ENCODE measurements at places on chromosomes 16 and 17. TPM values are rescaled to one million over a fixed set of nuclear protein-coding genes. Genes with fewer than 3 reads are reported as not detected.

Gene PKD1
- total RNA-seq: 188 TPM

DNA sequence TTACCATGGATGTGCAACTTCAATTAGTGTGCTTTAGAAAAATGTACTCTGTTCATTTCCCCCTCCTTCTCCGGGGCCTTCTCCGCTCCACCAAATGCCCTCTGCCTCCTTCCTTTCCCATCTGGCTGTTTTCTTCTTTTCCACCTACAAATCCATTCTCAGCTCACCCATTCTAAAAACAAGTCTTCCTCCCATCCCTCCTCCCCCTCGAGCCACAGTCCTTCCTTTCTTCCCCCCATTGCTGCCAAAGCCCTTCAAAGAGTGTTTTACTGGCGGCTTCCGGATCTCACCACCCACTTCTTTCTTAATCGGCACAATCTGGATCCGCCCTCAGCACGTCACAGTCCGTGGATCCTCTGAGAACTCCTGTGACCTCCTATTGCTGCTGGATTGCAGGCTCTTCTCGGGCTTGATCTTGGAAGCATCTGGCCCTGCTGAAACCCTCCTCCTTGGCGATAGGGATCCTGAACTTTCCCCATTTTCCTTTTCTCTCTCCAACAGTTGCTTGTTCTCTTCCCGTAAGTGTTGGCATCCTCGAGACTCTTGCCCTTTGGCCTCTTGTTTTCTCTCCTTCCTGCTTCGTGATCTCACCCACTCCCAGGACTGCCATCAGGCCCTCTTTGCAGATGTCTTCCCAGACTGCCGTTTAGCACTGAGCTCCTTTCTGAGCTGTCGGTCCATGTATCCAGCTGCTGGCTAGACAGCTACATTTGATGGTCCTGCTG is 36.0 kb upstream of the FBXO47 start:
- H3K4me1 ChIP-seq: peaks cover 22% of the 10 kb centered on the region
- no peak for DNase-seq
- no peaks in the 10 kb centered on the region for H3K36me3 ChIP-seq

DNA sequence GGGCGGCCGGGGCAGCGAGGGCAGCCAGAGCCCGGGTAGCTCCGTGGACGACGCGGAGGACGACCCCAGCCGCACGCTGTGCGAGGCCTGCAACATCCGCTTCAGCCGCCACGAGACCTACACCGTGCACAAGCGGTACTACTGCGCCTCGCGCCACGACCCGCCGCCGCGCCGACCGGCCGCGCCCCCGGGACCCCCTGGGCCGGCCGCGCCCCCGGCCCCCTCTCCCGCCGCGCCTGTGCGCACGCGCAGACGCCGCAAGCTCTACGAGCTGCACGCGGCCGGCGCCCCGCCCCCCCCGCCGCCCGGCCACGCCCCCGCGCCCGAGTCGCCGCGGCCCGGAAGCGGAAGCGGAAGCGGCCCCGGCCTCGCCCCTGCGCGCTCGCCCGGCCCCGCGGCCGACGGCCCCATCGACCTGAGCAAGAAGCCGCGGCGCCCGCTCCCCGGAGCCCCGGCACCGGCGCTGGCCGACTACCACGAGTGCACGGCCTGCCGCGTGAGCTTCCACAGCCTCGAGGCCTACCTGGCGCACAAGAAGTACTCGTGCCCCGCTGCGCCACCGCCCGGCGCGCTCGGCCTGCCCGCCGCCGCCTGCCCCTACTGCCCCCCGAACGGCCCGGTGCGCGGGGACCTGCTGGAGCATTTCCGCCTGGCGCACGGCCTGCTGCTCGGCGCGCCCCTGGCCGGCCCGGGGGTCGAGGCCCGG is 36.1 kb upstream of the ZC3H18 start:
- peaks cover 12% of the 10 kb centered on the region for H3K4me1 ChIP-seq
- no peak overlapping the region for H3K27ac ChIP-seq
- no peaks in the 10 kb centered on the region for H3K36me3 ChIP-seq
- no peak overlapping the region for H3K4me3 ChIP-seq

GRCh38 chr16:67269766-67270165 is 9.6 kb upstream of the PLEKHG4 start:
- H3K36me3 ChIP-seq: no peaks in the 10 kb centered on the region
- no peak overlapping the region for H3K27ac ChIP-seq
- peaks cover 4% of the 10 kb centered on the region for H3K4me1 ChIP-seq
- no peak overlapping the region for H3K4me3 ChIP-seq
- DNase-seq: no peak

DNA sequence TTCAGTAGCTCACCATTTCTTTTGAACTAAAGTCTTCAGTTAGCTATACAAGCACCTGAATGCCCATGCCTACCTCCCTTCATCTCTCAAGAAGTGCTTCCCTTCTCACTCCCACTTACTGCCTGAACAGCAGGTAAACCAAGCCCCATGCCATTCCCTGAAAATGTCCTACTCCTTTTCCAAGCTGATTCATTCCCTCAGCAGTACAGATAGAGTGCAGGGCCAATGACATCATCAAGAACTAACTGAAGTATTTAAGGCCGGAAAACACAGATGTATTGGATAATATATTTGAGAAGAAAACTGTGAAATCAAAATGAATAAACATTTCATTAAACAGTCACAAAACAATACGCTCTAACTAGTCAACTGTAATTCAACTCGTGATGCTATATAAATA is 478.8 kb upstream of the CDH11 start:
- DNase-seq: no peak
- peaks cover 10% of the 10 kb centered on the region for H3K4me1 ChIP-seq
- no peak overlapping the region for H3K4me3 ChIP-seq
- no peaks in the 10 kb centered on the region for H3K27me3 ChIP-seq
- no peaks in the 10 kb centered on the region for H3K36me3 ChIP-seq
- H3K27ac ChIP-seq: no peak overlapping the region

- H3K4me3 ChIP-seq: no peak overlapping the region
- no peak for DNase-seq
- no peak overlapping the region for H3K27ac ChIP-seq
- no peaks in the 10 kb centered on the region for H3K4me1 ChIP-seq
Measured at GRCh38 chr16:13245713-13246377, 344.4 kb downstream of the SHISA9 start.

Gene SKA2
- 50.5 TPM for total RNA-seq

GRCh38 chr17:521183-521525 is 168.5 kb upstream of the RPH3AL start:
- H3K27me3 ChIP-seq: no peaks in the 10 kb centered on the region
- no peak overlapping the region for H3K27ac ChIP-seq
- H3K36me3 ChIP-seq: peaks cover 23% of the 10 kb centered on the region

Gene TMED6
- total RNA-seq: 0.94 TPM

Data from osteocyte (in vitro differentiated cells).